ENCODE measurements at places on chromosomes 1 and 21.

GRCh38 chr1:78318011-78318410, 172.8 kb upstream of the PTGFR start:
- DNase-seq: no peak

GRCh38 chr1:225319871-225320270, 108.0 kb downstream of the LBR start:
- no peak for DNase-seq

- no peak for DNase-seq
These were observed 123.4 kb upstream of the KCNK1 start for GRCh38 chr1:233490488-233490887.

- no peak for DNase-seq
These were observed 106.6 kb upstream of the CXADR start for GRCh38 chr21:17406202-17406601.

DNA sequence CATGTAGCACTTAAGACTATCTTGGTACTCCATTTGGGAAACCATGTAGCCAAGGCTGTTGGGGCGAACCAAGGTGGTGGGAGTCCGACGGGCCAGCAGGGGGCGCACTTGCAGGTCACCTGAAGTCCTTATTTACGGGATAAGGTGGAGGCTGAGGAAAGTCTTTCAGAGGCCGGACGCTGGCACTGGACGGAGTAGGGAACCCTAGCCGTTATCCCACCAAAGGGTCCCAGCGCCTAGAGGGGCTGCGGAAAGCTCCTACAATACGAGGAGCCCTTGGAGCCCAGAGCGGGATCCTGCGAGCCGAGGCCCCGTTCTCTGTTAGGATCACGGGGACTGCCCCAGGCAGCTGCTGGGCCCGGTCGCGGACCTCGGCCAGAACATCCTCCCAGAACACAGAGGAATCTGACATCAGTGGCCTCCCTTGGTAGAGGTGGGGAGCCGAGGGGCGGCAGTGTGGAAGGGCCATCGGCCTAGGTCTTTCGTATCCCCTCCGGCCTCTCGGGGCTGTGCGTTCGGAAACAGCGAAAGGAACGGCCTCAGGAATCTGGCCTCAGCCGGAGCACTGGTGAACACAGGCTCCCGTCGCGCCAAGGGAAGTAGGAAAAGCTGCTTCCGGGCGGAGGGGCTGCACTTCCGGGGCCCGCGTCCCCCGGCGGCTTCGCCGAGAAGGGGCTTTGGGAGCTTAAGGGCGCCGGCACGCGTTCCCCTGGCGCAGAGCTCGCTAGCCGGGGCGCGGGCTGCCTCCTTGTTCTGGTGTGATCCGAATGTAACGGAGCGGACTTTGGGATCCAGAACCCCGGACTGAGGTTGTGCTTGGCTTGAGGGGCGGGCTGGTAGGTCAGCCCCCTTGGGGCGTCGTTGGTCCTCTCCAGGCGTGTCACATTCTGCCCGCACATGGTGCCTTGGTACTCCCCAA, 29.9 kb upstream of the RPTN start:
- no peak for DNase-seq

DNA sequence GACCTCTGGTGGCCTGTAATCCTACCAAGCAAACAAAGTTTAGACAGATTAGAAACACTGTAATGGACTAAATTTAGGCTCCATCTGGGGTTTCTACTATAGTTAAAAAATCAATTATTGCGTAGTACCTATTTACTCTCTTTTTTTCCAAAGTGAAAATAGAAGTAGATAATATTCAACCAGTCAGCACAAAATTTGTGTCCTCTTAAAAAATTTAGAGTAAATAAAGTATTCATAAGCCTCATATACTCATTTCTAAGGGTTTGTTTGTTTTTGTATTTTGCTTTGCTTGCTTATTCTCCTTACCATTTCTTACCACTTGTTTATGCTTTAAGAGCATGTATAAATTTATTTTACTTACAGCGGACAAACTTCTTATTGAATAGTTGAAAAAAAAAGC, 54.5 kb downstream of the NCAM2 start:
- no peak for DNase-seq

DNA sequence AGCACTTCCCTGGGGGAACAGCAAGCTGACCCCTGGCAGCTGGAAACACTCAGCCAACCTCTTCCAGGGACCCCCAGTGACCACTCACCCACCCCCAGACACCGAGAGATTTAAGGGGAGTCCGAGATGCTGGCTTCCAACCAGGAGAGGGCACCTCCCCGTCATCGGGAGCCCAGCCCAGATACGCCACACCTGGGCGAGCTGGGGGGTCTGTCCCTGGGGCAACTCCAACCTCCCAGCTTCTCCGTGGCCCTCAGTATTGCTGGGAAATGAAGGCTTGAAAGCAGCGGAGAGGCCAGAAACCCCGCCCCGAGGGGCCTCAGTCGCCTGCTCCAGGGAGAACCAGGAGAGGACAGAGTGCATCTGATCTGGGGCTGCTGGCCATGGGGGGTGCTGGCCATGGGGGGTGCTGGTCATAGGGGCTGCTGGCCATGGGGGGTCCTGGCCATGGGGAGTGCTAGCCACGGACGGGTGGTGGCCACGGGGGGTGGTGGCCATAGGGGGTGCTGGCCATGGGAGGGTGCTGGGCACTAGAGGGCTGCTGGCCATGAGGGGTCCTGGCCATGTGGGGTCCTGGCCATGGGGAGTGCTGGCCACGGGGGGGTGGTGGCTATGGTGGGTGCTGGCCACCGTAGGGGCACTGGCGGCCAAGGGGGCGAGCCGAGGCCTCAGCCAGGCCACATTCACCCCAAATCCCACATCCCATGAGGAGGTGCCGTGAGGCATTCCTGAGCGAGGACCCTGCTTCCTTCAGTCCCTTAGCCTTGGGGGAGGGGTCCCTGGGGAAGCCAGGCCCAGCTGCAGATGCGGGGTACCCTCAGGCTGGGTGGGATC, 61.5 kb upstream of the TTC34 start:
- no peak for DNase-seq

DNA sequence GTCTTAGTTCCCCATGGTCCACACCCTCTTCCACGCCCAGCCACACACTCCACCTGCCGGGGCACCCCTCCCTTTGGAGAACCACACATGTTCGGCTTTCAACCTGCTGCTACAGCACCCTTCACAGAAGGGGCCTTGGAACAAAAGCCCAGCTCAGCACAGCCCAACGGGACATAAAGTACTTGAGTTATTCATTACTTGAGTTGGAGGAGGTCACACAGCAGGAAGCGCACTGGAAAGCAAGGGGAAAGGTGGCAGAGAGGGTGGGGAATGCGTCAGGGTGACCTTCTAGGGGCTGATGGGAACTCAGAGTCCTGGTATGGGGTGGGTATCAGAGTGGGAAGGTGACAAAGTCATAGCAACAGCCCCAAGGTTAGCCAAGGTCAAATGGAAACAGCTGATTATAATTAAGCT, 3.0 kb upstream of the ATP1B1 start:
- no peak for DNase-seq

GRCh38 chr1:11238311-11238710, 24.0 kb downstream of the MTOR start:
- DNase-seq: no peak

- no peak for DNase-seq
These were observed 749 bp downstream of the PCBP3 start for GRCh38 chr21:45644041-45644906.

GRCh38 chr1:32702599-32703478, at the start of gene SYNC:
TSS of gene SYNC (minus strand) at chr1:32702770. CDS start at chr1:32702660, 110 bp downstream.
- DNase-seq: no peak

GRCh38 chr1:234592240-234592639, 17.7 kb downstream of the IRF2BP2 start:
- no peak for DNase-seq

- DNase-seq: no peak
These were observed 40.8 kb downstream of the GLUL start for GRCh38 chr1:182350839-182351238.

DNA sequence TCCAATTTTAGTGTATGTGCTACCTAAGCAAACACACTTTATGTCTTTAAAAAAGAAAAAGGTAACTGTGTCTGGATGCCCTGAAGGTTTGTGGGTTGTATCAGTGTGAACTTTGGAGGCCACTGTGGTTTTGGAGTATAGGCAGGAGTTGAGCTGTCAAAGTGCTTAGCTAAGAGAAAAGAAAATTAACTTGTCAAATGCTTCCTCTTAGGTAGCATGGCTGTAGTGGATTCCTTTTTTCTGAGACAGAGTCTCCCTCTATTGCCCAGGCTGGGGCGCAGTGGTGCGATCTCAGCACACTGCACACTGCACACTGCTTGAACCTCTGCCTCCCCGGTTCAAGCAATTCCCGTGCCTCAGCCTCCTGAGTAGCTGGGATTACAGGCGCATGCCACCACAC, 11.2 kb upstream of the SLC41A1 start:
- DNase-seq: no peak

DNA sequence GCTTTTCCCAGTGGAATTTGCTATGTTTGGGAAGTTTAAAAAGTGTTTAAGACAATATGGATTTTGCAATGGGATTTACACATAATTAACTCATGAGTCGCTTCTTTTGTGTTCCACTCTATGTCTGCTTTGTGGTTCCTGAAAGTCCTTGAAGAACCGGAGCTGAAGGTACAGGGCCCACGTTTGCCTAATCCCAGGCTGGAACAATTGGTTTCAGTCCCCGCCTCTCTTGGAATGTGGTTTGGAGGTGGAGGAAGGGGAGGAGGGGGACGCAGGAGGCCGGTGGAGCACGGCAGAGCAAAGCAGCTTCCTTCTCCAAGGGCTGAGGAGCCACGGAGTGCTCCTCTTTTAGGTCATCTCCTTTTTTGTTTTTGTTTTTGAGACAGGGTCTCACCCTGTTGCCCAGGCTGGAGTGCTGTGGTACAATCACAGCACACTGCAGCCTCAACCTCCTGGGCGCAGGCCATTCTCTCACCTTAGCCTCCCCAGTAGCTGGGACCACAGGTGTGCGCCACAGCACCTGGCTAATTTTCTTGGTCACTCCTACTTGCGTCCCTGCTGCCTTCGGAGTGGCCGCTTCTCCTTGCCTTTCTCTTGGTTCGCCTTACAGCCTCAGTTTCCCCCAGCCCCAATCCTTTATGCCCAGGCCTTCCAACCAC, 129.5 kb upstream of the ERRFI1 start:
- no peak for DNase-seq

DNA sequence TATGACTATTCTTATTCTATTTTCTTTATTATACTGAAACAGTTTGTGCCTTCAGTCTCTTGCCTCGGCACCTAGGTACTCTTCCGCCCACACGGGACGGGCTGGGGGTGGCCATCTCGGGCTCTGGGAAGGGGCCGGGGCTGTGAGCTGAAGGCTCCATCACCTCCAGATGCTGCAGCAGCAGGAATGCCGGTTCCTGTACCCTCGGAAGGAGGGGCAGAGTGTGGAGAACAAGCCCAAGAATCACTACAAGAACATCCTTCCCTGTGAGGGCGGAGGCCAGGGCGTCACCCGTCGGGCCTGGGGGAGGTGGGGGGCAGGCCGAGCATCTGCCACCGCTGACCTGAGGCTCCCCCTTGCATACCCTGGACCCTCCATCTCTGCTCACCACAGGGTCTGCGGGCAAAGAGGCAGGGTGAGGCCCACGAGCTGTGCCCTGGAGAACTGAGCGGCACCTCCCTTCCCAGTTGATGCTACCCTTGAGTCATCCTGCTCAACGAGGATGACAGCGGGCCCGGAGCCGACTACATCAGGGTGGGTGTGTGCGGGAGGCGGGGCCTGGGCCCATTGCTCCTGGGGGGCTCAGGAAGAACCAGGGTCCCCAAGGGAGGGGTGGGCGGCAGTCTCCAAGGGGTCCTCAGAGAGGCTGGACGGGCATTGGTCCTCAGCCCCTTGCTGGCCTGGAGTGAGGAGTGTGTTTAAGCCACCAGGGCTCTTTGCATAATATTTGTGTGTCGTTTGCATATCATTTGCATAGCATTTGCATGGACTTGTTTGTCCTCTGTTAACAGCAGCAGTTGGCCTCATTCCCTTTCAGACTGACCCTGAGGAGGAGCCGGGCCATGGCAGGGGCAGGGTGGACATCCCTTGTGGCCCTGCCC, 7.5 kb downstream of the RNF223 start:
- no peak for DNase-seq

DNA sequence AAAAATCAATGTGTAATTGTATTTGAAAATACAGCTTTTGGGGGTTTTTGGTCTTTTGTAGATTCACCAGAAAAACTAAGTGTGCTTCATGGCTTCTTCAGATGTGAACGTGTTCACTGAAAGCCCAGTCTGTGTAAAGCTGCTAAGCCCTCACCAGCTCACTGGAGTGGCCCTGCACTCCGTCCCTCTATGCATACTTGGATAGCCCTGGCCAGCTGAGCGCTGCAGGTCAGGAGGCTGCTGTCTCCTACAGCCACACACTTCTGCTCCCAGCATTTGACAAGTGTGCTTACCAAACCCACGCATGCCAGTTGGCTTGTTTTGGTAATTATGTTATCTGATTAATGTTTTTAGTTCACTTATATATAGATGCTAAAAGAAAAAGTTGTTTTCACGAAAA, 163.5 kb downstream of the TLR5 start:
- no peak for DNase-seq

DNA sequence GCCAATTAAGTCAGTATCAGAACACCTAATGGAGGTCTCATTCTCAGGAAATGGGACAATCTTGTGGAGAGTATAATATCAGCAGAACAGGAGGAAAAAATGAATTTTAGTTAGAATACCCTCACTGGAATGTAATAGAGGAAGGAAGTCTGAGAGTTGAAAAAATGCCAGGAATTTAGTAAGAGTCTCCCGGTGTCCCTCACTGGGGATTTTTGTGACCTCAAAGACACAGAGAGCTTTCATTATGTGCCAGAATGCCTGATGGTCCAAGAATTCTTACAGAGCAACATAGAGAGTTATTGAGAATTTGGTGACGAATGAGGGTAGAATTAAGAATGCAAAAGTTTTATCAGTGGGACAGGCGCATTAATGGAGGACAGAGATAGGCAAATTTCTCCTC, 443.5 kb upstream of the B3GALT2 start:
- no peak for DNase-seq

GRCh38 chr1:116999596-116999995, 2.0 kb upstream of the CD101 start:
- DNase-seq: no peak

DNA sequence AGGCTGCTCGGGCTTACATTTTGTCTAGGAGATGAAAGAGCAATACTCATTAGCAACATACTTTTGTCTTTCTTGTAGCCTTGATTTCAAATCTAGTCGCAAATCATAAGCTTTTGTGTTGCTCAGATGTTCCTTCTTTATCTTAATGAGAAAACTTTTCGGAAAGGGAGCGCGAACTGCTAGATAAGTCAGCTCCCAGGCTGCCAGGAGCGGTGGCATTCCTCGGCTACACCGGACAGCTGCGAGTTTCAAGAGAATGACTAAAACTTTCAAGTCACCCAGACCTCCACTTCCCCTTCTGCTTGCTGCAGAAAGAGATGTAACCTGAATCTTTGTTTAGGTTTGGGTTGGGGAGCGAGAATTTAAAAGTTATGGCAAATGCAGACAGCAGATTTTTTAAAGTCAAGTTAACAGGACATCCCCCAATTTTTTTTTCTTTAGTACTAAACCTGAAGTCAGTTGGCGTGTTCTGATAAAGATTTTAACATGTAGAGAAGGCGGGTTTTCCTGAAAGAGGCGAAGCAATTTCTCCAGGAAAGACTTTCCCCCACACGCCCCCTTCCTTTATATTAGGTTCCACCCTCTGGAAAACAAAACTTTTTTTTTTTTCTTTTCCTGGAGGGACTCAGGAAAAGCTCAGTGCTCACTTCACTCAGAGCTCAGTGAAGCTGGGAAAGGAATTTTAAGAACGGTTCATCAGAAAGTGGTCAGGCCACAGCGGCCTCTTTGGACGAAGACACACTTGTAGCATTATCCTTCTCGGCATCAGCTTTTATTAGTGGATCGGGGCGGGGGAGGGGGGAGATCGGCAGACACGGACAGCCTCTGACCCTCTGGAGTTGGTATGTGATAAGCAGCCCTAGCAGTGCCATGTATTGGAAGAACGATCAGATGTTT, at the start of gene LHX8:
TSS of gene LHX8 (plus strand) at position 639 of the 897 bp plus-strand sequence. CDS start 2,227 bp downstream, outside the sequence.
- no peak for DNase-seq

- no peak for DNase-seq
These were observed 31.1 kb downstream of the PBX1 start for GRCh38 chr1:164589961-164590507.

Measured in smooth muscle cell of the brain vasculature (primary cell).